GM23248 (cell line): ENCODE measurements at places on chromosomes 2 and 18. TPM values are rescaled to one million over a fixed set of nuclear protein-coding genes. Genes with fewer than 3 reads are reported as not detected.
A peak's percentile ranks its signal among the peaks of the same experiment; 100 is the strongest.

- DNase-seq = peak; percentile 77
Observed at GRCh38 chr2:228545041-228545747, 363.7 kb upstream of the SPHKAP start.

GRCh38 chr18:43587538-43588153, 310.4 kb upstream of the SYT4 start:
- peak; percentile 57 for DNase-seq

KCNJ3 gene
- not detected in 2 replicates for polyA plus RNA-seq

GKN2 gene
- polyA plus RNA-seq = not detected in 2 replicates

DNA sequence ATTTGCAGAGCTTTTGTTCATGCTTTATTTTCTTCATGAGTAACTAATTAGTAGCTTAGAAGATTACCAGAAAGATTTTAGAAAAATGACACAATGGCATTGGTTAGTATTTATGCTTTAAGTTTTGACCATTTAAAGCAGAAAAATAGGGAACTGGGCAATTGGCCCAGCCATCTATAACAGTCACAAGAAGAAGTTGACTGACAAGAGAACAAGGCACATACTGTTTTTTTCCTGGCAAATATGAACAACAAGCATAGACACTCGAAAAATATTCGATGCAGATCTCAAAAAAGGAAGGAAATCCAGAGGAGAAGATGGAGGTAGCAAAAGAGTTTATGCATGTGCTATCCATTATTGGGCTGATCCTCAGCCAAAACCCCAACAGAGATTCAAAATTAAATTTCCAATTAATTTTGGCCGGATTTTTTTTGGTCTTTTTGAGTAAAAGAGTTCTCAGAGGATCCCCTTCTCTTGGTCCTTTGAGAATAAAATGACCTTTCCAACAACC, 200.8 kb upstream of the SLC35G4 start:
- no peak for DNase-seq

ATP8B1 gene
- polyA plus RNA-seq = 13.3 and 15.8 TPM in 2 replicates

DNA sequence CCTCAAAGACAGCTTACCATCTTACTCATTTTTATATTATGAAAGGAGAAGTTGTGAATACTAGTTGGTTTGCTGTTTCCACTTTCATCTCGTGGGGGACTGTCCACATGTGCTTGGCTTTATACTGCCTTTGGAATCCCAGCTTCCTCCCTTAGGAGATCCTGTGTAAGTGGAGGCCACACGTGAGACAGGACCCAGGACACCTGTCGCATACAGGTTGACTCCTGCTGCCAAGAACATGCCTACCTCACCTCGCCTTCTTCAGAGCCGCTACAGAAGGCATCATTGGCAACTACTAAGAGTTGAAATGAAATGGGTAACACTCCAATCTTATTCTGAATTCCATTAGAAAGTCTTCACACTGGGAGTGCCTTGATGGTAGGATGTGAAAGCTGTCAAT, 69.3 kb downstream of the PPP4R1 start:
- DNase-seq = no peak

- DNase-seq = peak; percentile 45
Observed at GRCh38 chr18:36419900-36420531, 122.5 kb downstream of the FHOD3 start.

DNA sequence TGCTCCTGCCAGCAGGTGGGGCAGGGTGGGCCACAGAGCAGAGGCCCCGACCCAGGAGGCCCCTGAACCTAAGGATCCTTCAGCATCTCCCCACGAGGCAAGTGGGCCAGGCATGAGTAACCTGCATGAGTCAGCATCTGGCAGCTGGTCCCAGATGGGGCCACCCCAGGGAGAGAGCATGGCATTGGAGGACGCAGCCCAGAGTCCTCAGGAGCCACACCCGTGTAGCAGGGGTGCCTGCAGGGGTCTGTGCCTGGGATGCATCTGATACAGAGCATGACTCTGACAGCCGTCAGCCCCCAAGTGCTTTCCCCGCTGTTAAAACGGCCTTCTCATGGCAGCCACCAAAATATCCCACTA, 185.6 kb upstream of the SALL3 start:
- peak; percentile 1 for DNase-seq

IMPA2 gene
- 8.0 and 8.1 TPM in 2 replicates for polyA plus RNA-seq

KLHL30 gene
- polyA plus RNA-seq = 0.05 TPM in 1 of 2 replicates, not detected in the other

DNA sequence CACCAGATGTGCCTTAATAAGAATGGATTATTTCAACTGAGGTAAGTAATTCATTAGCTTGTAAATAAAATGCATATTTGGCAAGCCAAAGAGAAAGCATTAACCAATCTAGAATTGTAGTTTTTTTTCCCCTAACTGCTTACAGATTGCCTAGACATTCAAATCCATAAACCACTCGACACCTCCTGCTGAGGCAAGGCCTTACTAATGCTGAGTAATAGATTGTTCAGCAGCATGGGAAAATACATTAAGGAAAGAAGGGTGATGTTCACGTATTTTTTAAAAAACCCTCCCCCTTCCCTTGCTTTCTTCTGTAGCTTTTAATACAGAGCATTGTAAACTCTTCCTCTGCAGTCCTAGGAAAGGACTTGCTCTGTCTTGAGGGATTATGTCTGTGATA, 17.0 kb upstream of the LINC00305 start:
- peak; percentile 73 for DNase-seq
